ENCODE measurements at places on chromosomes 3 and 15. TPM values are rescaled to one million over a fixed set of nuclear protein-coding genes. Genes with fewer than 3 reads are reported as not detected.
A peak's percentile ranks its signal among the peaks of the same experiment; 100 is the strongest.

Gene CFAP100
- polyA plus RNA-seq = not detected

DNA sequence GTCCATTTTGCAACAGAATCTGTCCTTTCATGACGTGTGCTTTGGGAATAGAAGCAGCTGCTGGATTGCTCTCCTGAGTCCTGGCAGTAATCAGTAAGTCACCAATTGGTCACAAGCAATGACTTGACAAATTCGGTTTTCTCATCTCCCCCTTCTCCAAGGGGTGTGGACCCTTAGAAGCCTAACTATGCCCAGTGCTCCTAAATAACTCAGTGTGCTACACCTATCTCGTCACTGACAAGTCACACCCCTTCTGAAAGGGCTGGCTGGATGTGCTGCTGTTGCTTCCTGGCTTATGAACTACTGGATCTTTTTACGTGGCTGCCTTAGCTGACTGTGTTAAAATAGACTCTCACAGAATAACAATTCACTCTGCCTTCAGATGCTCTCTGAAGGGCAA, 1351.5 kb downstream of the ZPLD1 start:
- H3K4me1 ChIP-seq = no peaks in the 10 kb centered on the region
- H3K4me3 ChIP-seq = no peak overlapping the region
- no peaks in the 10 kb centered on the region for H3K27me3 ChIP-seq
- no peak for DNase-seq
- no peaks in the 10 kb centered on the region for H3K36me3 ChIP-seq

DNA sequence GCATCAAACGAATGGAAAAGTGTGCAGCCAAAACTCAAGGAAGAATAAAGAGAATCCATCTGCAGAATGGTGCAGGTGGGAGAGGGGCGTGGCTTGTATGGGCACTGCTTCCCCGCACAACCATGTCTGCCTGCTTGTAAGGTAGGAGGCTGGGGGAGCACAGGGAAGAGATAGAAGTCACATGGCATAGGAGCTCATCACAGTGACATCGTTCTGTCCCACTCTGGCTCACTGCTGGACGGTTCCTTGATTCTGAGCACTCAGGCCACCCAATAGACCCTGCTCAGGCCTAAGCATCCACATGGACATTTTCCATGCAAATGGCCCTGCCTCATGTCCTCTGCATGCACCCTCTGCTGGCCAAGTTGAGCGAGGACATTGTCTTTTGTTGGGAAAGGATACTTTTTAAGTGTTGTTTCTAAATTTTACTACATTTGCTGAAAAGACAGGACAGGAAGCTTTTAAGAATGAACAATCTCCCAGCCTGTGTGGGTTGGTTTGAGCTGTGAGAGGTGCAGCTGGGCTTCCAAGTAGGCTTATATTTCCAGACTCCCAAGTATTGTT, 3.1 kb downstream of the MYLK start:
- H3K27me3 ChIP-seq = peaks cover 30% of the 10 kb centered on the region
- H3K4me3 ChIP-seq = no peak overlapping the region
- no peaks in the 10 kb centered on the region for H3K36me3 ChIP-seq
- no peak overlapping the region for H3K27ac ChIP-seq
- DNase-seq = no peak

Gene NLGN1
- polyA plus RNA-seq = 0.38 TPM

DNA sequence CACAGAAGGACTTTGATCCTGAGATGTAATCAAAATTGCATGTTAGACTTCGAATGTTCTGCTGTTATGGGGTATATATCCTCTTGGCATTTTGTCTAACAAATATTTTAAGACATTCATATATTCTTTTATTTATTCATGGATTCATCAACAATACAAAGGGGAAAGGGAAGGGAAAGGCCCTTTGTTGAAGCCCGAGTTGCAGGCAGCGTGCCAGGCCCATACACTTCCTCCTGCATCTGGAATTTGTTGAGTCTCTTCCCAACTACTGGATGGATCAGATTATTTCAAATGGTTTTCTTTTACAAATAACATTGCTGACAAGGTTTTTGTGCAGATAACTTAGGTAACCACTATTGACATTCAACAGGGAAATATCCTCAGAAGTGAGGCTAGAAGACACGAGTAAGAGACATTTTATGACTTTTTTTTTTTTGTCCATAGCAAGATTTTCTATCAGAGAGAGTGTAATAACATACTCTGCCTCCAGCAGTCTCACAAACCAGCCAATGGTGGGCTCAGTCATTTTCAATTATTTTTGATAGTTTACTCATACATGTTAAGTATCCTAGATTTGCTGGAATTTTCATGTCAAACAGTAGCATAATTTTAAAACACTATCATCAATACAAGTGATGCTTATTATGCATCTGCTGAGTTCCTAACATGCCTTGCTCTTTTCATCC, 94.3 kb downstream of the RPL39L start:
- peaks cover 9% of the 10 kb centered on the region for H3K36me3 ChIP-seq
- no peak overlapping the region for H3K4me3 ChIP-seq
- no peaks in the 10 kb centered on the region for H3K27me3 ChIP-seq
- DNase-seq = peak; percentile 45
- H3K4me1 ChIP-seq = peaks cover 34% of the 10 kb centered on the region
- H3K27ac ChIP-seq = peak overlapping the region; percentile 39

- H3K27me3 ChIP-seq = no peaks in the 10 kb centered on the region
- DNase-seq = no peak
- no peak overlapping the region for H3K4me3 ChIP-seq
- no peaks in the 10 kb centered on the region for H3K36me3 ChIP-seq
Measured at GRCh38 chr3:62592408-62592807, 219.1 kb upstream of the FEZF2 start.

- no peaks in the 10 kb centered on the region for H3K36me3 ChIP-seq
- no peak overlapping the region for H3K4me3 ChIP-seq
- H3K4me1 ChIP-seq = no peaks in the 10 kb centered on the region
- H3K27me3 ChIP-seq = peaks cover 74% of the 10 kb centered on the region
Measured at GRCh38 chr3:184496933-184497332, 64.7 kb upstream of the EPHB3 start.

- H3K27ac ChIP-seq = no peak overlapping the region
- H3K36me3 ChIP-seq = no peaks in the 10 kb centered on the region
- H3K4me3 ChIP-seq = no peak overlapping the region
- peaks cover 10% of the 10 kb centered on the region for H3K4me1 ChIP-seq
- DNase-seq = no peak
Measured at GRCh38 chr3:150699068-150699639, 4.6 kb downstream of the ERICH6 start.

Data from stomach (tissue), 19 donors.